MG63 (cell line): ENCODE measurements at places on chromosomes 2 and 18. TPM values are rescaled to one million over a fixed set of nuclear protein-coding genes. Genes with fewer than 3 reads are reported as not detected.
A peak's percentile ranks its signal among the peaks of the same experiment; 100 is the strongest.

The DCC gene
- total RNA-seq: not detected in 2 replicates

GRCh38 chr18:45156946-45157345 is 458.3 kb upstream of the SLC14A2 start:
- no peak for DNase-seq

DNA sequence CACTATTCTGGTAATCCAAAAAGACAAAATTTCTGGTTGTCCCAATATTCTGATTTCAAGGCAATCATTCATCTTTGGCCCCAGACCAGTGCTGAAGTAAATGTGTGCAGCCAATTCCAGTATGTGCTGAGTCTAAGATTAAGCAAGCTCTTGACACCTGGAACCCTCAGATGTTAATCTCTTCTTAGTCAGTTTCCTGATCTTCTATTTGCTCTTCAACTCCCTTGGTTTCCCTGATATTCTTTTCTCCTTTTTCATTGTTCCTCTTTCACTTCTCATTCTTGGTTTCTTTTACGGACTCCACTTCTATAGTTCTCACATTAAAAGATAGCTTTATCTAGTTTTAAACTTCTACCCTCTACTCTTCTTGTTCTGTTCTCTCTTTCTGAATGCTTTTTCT is 445.7 kb upstream of the FANCL start:
- no peak for DNase-seq

The POTEC gene
- total RNA-seq: not detected in 2 replicates

- no peak for DNase-seq
Measured at GRCh38 chr18:50602466-50602865, 42.6 kb downstream of the MAPK4 start.

- no peak for DNase-seq
Measured at GRCh38 chr18:42536442-42536841, 579.0 kb downstream of the RIT2 start.

DNA sequence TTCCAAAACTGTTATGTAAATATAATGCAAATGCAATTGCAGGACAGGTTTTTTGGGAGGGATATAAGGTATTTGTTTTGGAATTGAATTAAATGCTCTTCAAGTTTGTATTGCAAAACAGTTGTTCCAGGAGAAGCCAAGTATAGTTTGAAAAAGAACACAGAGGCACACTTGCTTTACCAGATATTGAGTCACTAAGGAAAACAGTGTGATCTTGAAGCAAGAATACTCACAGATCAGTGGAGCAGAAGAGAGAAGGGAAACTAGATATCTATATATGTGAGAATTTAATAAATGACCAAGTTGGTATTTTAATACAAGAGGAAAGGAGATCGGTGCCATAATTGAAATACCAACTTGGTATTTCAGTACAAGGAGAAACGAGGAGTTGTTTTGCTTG is 178.9 kb downstream of the CAPN13 start:
- DNase-seq: no peak

GRCh38 chr2:109174214-109174613 is 45.2 kb downstream of the SH3RF3 start:
- peak; percentile 92 for DNase-seq

The ANO7 gene
- total RNA-seq: 0.10 TPM in 1 of 2 replicates, not detected in the other

DNA sequence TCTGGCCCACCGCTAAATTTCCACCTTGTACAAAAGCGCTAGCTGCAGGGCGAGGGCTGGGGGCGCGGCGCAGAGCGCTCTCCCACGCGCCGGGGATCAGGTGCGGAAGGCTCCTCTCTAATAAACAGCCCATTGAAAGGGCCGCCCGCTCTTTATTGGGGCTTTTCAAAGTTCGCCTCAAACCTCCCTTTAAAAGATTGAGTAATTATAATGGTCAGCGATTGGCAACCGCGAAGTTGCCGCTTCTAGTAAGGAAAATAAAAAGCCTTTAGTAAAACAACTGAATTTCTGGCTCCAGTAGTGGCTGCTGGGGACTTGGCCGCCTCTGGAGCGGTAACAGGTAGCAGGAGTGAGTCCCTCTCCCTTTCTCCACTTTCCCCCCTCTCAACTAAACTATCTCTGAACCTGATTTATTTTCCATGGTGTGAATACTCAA is 755 bp downstream of the NEUROD1 start:
- no peak for DNase-seq

The OST4 gene
- total RNA-seq: 260 and 483 TPM in 2 replicates

GRCh38 chr2:181683518-181684453 is 3.5 kb upstream of the NEUROD1 start:
- DNase-seq: peak; percentile 66

The MPV17 gene
- total RNA-seq: 66.5 and 72.4 TPM in 2 replicates

- DNase-seq: no peak
Measured at GRCh38 chr18:49399003-49399402, 61.4 kb downstream of the DYM start.

DNA sequence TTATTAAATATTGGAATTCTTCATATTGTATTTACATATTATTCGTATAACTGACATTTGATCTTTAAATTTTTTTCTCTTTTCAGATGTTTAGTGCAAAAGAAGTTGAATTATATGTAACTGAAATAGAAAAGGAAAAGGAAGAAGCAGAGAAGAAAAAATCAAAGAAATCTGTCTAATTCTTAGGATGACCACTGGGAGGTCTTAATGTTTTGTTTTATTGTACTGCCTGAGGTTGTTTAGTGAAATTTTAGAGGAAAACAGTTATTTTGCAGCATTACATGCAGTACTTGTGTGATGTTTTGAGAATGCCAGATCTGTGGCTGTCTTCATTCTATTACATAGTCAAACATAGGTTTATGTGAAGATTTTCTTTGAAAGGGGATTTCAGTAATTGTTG is 34.0 kb upstream of the TAF4B start:
- DNase-seq: no peak

The PSD4 gene
- 0.16 and 0.59 TPM in 2 replicates for total RNA-seq

DNA sequence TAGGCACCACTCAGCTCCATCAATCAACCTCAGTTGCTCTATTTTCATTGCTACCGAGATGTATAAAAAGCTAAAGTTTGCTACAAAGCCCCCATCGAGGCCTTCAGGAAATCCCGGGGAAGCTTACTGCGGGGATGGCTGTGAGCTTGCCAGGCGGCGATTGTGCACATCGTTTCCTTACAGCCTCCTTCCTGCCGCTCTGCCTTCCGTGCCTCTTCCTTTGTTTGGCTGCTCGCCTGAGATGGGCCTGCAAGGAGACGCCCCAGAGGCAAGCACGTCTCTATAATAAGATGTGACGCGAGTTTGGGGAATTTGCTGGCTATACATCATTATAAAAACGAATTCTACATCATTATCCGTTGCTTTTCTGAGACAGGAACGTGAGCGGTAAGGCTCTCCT is 41.6 kb downstream of the DHRS9 start:
- DNase-seq: no peak

DNA sequence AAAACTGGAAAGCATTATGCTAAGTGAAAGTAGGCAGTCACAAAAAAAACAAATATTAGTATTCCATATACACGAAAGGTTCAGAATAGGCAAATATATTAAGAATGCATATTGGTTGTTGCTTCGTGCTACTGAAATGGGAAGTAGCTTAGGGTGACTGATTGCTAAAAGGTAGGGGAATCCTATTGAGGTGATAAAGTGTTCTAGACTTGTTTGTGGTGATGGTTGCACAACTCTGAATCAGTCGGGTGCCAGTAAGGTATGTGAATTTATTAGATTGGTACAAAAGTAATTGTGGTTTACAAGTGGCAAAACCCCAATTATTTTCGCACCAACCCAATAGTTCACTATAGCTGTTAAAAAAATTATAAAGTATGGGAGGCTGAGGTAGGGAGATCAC is 20.7 kb downstream of the USP34 start:
- no peak for DNase-seq

GRCh38 chr2:154532004-154532403 is 166.5 kb upstream of the KCNJ3 start:
- DNase-seq: no peak

The EGR4 gene
- total RNA-seq: not detected in 2 replicates

DNA sequence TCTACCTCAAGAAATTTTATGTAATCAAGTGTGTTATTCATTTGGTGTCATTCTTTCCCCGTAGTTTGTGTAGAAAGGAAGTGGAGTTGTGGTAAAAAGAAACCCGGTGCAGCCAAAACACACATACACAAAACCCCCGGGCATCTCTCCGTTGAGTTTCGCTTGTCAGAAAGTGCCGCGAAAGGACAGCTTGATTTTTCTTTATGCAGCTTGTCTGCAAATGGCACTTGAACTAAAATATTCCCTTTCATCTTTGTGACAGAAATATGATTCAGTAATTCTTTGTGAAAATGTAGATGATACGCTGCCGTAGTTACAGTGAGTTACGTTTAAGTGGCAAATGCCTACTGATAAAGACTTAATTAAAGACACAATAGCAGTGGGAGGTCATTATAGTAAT is 268.8 kb upstream of the SPRED2 start:
- DNase-seq: no peak

DNA sequence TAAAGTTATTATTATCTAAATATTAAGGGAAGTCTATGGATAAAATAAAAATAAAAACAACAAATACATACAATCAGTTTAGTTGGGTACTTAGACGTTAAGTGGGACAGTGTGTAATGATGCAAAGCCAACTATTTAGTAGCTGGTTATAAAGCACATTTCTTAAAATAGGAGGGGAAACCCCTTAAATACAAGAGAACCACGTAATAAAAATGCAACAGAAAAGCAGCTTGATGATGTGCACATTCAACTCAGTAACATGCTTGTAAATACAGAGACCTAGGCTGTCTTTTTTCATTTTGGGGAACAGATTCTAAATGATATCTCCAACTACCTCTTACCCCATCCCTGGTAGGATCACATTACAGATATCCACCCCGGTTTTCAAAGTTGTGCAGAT is 134.3 kb upstream of the AQP4 start:
- DNase-seq: no peak

- no peak for DNase-seq
Measured at GRCh38 chr18:74791501-74792194, 194.0 kb downstream of the ZNF407 start.

The LYG1 gene
- total RNA-seq: not detected in 2 replicates

- DNase-seq: no peak
Measured at GRCh38 chr2:101300164-101300563, 8.3 kb downstream of the RNF149 start.

GRCh38 chr2:88885679-88886416 is 194.4 kb downstream of the RPIA start:
- DNase-seq: no peak

DNA sequence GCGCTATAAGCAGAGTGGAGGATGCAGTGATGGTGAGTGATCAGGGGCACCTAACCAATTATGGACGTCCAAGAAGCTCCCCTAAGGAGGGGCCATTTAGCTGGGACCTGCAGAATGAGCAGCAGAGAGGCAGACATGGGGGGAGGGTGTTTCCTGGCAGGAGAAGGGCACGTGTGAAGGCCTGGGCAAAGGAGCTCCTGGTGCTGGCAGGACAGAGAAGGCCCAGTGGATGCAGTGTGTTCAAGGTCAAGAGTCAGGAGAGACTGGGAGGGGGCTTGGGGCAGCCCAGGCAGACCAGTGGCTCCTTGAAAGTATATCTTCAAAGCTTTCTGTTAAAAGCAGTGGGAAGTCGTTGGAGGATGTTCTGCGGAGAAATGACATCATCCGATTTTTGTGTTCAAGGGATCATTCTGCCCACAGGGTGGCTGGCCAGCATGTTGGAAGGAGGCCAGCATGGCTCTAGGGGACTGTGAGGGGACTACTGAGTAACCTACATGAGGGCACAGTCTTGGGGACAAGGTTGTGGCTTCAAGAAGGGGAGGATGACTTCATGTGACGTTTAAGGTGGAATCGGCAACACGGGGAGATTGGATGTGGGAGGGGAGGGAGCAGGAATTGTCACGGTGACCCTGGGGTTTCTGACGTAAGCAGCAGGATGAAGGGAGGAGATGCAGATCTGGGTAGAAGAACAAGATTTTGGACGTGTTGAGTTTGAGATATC is 9.0 kb upstream of the CIB4 start:
- DNase-seq: no peak

The B3GNT2 gene
- total RNA-seq: 8.8 and 13.2 TPM in 2 replicates

- no peak for DNase-seq
Measured at GRCh38 chr2:238231251-238231793, 8.5 kb downstream of the HES6 start.

- peak; percentile 12 for DNase-seq
Measured at GRCh38 chr18:26442126-26442525, 106.2 kb downstream of the KCTD1 start.

DNA sequence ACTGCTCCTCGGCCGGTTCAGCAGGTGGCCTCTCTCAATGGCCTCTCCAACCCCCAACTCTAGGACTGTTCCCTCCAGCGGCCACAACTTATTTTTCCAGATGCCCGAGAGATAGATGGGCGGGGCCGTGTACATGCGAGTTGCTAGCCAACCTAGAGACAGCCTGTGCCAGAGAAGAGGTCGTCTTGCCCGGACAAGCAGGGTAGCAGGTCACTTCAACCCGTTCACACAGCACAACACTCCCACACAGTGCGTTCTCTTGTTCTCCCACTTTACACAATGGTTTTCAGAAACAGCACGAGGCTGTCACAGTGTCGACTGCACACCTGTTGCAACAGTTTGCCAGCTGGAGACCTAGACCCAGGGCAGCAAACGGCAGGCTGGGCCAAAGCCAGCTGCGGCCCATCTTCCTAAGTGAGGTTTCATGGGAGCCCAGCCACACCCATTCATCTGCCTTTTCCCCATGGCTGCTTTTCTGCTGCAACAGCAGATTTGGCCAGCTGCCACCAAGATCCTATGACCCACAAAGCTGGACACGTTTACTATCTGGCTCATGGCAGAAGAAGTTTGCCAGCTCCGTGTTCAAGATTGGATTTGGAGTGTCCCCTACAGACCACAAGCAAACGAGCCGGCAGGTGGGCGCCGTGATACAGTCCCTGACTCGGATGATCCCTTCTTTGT is 7.3 kb upstream of the PRLH start:
- peak; percentile 70 for DNase-seq

GRCh38 chr2:237546040-237546875 is 20.1 kb upstream of the PRLH start:
- no peak for DNase-seq

- DNase-seq: no peak
Measured at GRCh38 chr2:178298785-178299212, 104.5 kb downstream of the OSBPL6 start.

GRCh38 chr2:219598308-219599078 is 836 bp downstream of the STK11IP start:
- DNase-seq: peak; percentile 22
